Fibroblast of upper back skin (primary cell): ENCODE measurements at places on chromosomes 12 and 14.

DNA sequence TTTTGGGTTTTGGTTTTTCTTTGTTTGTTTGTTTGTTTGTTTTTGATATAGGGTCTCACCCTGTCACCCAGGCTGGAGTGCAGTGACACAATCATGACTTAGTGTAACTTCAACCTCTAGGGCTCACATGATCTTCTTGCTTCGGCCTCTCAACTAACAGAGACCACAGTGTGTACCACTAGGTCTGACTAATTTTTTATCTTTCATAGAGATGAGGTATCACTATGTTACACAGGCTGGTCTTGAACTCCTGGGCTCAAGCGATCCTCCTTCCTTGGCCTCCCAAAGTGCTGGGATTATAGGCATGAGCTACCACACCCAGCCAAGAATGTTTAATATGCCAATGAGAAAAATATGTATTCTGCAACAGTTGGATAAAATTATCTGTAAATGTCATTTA lies 29.6 kb upstream of the USP15 start:
- DNase-seq: no peak

DNA sequence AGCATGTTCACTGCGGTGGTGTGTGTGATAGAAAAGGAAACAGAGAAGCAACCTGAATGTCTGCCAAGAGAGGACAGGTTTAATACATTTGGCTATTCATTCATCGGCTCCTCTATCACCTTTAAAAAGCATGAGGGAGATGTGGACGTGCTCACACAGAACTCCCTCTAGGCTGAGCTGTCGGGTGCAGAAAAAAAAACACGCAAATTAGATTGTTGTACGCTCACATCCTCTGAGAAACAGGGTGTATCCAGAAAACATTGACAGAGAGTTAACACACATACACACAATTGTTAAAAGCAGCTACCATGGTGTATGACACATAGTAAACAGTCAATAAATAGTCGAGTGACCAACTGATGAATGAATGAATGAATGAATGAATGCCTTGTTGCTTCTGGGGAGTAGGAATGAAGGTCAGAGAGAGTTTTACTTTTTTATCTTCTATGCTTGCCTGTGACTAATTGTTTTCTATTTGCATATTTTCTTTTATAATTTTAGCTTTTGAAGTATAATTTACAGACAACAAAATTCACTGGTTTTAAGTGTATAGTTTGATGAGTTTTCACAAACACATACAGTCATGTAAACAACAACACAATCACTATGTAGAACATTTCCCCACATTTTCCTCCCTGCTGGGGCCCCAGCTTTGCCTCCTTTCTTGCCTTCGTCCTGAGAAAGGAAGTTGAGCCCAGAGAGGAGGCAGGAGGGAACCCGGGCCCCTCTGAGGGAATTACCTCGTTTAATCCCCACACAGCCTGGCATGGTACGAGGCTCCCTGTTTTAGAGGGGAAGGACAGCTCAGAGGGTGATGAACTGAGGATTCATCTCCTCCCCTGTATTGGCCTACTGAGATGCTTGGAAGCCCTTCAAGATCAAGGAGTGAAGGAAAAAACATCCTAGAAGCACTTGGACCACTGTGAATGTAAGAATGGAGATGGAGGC lies 19.7 kb upstream of the FAM222A start:
- DNase-seq: no peak

GRCh38 chr12:79895804-79896203 lies 39.1 kb downstream of the PPP1R12A start:
- no peak for DNase-seq

GRCh38 chr12:85741046-85741445 lies 95.2 kb downstream of the RASSF9 start:
- DNase-seq: peak; percentile 31

DNA sequence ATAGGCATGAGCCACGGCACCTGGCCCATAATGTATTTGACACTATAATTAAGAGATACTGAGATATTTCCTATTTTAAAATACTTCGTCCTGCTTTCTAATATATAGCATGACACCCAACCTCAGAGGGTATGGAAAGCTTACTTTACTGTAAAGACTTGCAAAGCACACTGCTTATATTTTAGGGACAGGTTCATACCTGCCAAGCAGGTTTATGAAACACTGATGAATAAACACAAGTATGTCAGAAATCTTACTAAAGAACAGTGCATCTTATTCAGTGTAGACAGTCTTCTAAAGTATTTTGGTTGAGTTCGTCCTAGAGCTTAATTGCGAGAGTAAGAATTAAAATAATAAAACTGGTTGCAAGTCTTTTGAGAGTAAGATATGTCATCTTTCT lies 65.4 kb downstream of the PPFIBP1 start:
- no peak for DNase-seq

- DNase-seq: no peak
Measured at GRCh38 chr14:59511916-59512575, 27.7 kb downstream of the JKAMP start.

DNA sequence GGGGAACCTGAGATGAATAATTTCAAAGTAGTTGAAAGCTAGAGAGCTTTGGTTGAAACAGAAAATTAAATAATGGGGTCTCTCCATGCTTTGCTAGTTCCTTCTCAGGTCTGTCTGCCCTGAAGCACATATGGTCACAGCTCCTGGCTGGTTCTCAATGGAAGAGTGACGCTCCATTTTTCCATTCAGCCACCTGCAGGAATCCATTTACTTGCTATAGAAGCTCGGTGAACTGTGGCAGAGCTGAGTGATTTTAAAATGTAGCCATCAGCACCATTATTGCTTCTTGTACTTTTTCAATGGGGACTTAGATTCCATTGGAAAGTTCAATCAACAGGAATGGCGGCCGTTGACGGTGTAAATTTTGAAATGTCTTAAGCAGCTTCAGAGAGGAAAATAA lies 525.2 kb downstream of the GLT1D1 start:
- no peak for DNase-seq

DNA sequence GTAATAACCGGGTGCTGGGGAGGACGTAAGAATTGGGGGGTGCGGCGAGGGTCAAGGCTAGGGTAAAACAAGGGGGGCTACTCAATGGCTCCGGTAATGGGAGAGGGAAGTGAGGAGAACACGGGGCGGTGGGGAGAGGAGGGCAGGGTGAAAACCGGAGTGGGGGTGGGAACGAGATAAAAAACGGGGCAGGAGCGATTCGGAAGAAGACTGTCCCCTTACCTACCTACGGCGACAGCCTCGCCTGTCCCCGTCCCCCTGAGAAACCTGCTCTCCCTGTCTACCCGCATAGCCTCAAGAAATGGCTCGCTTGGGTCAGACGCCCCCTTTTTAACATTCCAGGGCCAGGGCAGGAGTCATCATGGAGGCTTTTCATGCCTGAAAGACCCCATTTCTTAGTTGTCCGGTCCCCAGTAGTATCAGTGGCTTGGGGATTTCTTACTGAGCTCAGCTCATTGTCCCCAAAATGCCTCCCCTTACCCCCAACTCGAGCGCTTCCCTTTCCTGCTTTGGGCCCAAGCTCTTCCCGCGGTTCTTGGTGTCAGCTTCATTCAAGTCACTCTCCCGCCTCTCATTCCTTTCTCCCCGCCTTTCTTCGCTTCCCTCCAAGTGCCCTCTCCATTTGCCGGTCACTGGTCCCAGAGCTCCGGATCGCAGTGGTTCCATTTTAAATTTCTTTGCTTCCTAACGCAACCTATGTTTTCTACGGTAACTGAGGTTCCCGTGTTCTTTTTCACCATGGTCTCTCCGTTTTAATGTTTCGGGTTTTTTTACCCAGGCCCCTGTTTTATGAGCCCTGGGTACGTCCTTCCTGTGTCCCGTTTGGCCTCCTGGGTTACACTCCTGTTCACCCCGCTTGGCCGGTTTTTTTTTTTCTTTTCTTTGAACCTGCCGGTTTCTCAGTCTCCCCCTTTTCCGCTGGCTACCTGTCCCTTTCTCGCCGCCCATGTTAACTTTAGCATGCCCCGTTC lies 1.2 kb upstream of the WSB2 start:
- peak; percentile 58 for DNase-seq

GRCh38 chr12:13126494-13126893 lies 23.0 kb upstream of the GSG1 start:
- DNase-seq: no peak

DNA sequence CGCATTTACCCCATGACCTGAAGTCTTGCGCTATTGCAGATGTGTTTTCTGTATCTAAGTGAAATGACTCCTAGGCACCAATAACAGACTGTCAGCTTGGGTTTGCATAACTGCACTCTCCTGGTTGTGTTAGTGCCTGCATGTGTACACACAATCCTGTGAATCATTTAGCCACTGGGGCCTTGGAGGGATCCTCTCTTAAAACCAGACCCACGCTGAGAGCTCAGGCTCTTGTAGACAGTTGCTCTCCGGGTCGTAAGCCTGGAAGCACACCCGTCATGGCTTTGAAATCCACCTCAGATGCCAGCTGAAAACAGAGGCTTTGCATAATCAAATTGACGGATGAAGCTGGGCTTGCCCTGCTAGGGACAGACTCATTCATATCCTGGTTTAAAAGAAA lies 79.2 kb upstream of the RBM19 start:
- DNase-seq: no peak

GRCh38 chr14:31229009-31229408 lies 21.4 kb upstream of the HECTD1 start:
- DNase-seq: no peak

DNA sequence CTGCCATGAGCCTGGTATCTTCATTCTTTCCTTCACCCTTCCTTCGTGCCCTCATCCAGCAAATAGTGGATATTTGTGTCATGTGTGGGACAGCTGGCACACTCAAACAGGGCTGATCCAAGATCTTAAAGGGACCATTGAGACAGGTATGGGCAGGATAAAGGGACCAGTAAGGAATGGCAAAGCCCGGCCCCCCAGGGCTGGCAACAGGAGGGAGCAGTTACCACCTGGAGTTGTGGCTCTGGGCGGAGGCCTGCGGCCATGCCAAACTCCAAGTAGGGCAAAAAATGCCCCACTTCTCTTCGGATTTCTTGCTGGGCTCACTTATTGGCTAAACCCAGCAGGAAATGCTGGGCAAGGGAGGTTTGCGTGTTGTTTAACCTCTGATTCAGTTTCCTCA lies 2.1 kb downstream of the OGFOD2 start:
- no peak for DNase-seq

DNA sequence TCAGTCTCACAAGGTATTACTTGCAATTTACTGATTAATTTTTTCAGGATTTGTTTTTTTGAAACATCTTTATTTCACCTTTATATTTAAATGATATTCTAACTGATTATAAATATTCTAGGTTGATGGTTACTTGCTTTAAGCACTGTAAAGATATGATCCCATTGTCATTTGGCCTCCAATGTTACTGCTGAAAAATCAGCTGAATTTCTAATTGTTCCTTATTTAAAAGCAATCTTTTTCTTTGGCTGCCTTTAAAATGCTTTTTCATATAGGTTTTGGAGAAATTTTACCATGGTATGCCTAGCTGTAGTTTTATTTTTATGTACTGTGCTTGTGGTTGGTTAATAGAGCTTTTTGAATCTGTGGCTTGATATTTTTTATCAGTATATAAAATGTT lies 275.6 kb upstream of the PPFIA2 start:
- no peak for DNase-seq

DNA sequence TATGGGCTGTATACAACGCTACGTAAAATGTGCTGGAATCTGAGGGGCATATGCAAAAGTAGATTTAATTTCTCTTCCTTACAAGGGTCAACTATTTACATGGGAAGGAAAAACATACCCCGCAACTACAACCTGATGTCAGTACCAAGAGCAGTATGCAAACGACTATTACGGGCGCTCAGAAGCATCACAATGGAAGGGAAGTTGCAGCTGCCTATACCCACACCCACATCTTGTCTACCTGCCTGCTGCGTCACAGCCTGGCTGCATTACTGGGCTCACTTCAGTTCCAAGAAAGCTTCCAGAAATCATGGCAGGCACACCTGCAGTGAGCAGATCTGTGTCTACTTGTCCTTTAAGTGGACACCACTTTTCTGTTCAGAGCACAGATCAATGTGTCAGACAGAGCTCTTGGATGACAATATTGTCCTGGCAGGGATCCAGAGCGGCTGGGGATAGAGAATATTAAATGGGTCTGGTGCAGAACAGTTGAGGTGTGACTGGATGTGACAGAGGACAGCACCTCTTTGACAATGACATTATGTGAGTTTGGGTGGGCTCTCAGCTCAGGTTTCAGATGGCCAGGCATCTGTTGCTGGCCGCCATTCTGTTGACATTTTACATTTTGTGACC lies 41.5 kb upstream of the GNG2 start:
- no peak for DNase-seq

DNA sequence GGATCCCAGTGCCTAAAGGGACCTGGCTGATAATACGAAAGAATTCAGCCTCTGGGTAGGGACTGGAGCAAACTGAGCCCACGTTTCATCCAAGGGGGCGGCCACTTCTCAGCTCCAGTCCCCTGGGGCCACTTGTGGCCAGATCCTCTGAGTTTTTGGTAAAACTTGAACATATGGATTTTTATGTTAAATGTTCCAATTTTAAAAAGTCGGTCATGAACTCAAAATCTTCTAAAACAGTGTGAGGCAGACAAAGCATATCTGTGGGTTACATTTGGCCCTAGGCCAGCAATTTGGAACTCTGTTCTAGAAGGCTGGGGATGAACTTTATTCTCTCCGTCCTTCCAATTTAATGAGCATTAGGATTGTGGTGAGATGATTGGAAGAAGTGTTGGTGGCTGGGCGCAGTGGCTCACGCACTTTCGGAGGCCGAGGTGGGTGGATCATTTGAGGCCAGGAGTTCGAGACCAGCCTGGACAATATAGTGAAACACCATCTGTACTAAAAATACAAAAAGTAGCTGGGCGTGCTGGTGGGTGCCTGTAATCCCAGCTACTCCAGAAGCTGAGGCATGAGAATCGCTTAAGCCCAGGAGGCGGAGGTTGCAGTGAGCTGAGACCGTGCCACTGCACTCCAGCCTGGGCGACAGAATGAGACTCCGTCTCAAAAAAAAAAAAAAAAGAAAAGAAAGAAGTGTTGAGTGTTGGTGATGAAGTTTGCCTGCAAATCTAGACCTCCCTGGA lies 3.0 kb upstream of the PPP1CC start:
- peak; percentile 61 for DNase-seq

GRCh38 chr14:60720962-60721325 lies 3.2 kb downstream of the SIX4 start:
- DNase-seq: no peak

DNA sequence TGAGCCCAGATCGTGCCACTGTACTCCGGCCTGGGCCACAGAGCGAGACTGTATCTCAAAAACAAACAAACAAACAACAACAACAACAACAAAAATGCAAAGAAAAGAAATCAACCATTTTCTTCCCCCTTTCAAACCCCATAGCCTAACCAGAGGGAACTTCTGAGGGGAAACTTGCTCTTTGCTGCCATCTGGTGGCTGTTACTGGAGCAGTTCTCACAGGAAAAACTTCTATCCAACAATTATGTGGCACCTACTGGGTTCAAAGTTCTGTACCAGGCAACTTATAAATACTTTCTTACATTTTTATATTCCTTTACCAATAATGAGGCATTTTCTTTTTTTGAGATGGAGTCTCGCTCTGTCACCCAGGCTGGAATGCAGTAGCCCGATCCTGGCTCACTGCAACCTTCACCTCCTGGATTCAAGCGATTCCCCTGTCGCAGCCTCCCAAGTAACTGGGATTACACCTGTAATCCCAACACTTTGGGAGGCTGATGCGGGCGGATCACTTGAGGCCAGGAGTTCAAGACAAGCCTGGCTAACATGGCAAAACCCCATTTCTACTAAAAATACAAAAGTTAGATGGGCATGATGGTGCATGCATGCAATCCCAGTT lies 50.9 kb upstream of the BICDL1 start:
- peak; percentile 45 for DNase-seq
